ENCODE measurements at places on chromosomes 1 and 21.

DNA sequence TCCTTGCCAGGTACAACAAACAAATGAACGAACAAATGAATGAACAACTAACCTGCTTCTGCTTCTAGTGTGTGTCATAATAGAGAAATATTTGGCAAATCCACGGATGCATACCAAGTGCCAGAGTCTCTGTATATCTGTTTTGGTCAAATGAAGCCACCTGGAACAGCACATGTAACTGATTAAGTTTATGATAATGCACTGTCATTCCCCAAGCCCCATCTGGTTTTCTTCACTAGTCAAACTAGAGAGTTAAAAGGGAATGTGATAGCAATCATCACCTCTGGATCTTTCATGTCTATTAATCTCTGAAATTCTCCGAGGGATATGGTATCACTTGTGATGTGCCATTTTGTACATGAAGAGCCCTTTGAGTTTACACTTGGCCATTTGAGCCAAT lies 21.0 kb upstream of the SCAF4 start:
- no peak for DNase-seq

- DNase-seq, result peak; percentile 55
These were observed 8.1 kb upstream of the TSPAN1 start for GRCh38 chr1:46166521-46167462.

DNA sequence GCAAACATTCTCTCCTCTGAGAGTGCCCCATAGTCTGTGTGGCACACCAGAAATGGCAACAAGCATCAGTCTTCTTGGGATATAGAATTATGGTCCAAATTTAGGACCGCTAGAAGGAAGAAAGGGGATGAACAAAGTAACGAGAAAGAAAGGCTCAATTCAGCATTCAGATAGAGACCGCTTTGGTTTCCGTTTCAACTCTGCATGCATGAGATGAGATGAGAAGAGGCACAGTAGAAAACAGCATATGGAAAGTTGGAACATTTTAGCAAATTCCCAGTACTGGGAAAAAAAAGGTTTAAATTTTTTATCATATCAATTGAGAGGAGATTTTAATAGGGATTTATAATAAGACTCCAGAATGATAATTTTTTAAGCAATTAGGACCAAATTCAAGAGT lies 595.5 kb upstream of the CHRM3 start:
- DNase-seq, result no peak

GRCh38 chr1:162165528-162165927 lies 96.0 kb downstream of the NOS1AP start:
- no peak for DNase-seq

- DNase-seq, result no peak
These were observed 99.1 kb downstream of the ASTN1 start for GRCh38 chr1:177065430-177065829.

- DNase-seq, result no peak
These were observed 2.9 kb downstream of the IGSF8 start for GRCh38 chr1:160095382-160096105.

DNA sequence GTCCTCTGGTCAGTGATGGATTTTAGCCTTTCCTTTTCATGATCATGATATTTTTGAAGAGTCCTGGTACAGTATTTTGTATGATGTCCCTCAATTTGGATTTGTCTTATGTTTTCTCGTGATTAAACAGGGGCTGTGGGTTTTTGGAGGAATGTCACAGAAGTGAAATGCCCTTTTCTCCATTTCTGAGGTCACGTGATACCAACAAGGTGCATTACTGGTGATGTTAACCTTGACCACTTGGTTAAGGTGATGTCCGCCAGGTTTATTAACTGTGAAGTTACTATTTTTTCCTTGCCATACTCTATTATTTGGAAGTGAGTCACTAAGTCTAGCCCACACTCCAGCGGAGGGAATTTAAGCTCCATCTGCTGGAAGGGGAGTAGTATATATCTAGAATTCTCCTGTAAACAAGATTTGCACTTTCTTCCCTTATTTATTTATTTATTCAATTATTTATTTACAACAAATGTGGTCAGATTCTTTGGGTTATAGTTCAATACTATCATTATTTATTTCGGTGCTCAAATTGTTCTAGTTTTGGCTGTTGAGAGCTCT lies 123.4 kb downstream of the HIVEP3 start:
- DNase-seq, result no peak

- DNase-seq, result no peak
These were observed 198.2 kb downstream of the GREM2 start for GRCh38 chr1:240413732-240414131.

- DNase-seq, result no peak
These were observed 146.3 kb upstream of the DUSP10 start for GRCh38 chr1:221888218-221888617.

- DNase-seq, result no peak
These were observed 270.4 kb downstream of the PTPRU start for GRCh38 chr1:29506678-29507225.

DNA sequence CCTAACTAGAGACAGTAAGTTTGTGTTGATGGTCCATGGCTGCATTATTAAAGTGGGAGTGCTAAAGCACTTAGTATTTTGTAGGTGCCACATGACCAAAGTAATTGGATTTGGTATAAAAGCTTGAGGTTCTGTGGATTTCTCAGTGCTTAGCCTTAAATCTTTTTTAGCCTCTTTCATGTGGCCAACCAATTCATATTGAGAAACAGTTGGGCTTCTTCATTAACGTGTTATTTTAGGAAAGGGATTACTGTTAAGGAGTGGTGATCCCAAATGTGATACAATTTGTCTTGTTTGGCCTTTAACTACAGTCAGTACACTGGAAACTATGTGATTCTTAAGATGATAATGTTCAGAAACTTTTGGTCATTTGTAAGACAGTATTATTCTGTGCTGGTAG lies 25.5 kb downstream of the MAN1A2 start:
- DNase-seq, result no peak

DNA sequence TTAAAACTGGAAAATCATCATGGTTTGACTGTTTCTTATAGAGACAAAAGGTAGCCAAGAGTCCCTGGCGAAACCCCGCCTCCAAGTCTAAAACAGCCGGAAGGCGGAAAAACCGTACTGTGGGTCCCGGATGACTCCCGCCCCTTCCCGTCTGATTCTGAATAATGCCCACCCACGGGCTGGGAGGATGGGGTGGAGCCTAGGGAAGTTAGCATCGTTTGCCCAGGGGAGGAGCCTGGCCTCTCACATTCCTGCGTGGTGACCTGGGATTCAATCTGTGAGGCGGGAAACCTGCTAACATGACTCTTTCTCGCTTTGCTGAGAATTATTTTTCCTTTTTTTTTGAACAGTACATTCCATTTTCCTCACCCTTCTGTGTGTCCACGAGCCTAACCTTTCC lies 124.9 kb downstream of the KCNK1 start:
- no peak for DNase-seq

- DNase-seq, result no peak
These were observed 13.4 kb downstream of the SERINC2 start for GRCh38 chr1:31426249-31426922.

DNA sequence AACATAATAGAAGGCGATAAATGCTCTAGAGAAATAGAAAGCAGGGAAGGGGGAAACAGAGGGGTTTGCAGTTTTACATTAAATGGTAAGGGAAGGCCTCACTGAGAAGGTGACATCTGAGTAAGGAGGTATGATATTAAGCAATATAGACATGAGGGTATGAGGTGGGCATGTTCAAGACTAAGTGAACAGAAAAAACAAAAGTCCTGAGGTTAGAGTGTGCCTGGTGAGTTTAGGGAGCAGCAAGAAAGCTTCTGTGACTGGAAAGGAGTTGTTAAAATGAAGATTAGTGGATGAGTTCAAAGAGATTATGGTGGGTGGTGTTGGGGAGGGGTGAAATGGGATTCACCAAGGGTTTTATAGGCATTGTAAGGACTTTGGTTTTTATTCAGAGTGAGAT lies 8.6 kb downstream of the RPRD2 start:
- DNase-seq, result no peak

DNA sequence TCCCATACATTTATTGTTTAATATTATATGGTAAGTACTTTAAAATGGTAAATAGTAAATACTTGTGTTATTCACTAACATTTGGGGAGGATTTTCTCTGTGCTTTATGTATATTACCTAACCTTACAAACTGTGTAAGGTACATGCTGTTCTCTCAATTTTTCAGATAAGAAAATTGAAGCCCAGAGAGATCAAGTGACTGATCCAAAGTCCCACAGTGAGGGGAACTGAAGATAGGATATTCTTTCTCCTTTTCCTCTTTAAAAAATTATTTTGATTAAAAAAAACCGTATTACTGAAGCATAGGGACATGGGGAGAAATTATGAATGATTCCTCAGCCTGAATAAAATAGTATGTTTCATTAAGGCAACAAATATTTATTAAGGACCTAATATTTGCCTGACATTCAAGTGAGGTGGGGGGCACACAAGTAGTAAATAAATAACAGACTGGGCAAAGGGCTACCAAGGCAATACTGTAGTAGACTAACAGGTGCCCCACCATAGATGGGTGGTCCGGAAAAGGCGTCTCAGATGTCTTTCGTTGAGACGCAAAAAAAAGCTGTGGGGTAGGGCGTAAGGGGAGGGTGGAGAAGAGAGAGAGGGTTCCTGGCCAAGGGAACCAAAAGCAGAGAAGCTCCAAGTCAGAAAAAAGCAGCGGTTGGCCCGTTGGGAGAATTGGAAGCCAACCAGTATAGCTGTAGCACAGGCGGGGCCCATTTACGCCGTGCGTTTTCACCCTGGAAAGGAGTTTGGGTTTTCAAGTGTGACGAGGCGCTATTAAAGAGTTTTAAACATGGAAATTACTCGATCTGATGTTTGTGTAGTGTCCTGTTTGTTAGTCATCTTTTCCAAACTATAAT lies 944 bp upstream of the AGO3 start:
- DNase-seq, result peak; percentile 43

- DNase-seq, result no peak
These were observed 23.5 kb upstream of the CR2 start for GRCh38 chr1:207430602-207431001.

- no peak for DNase-seq
These were observed at the start of gene HAPLN2 for GRCh38 chr1:156618853-156619581. HAPLN2 (plus strand) TSS chr1:156619415; CDS start chr1:156623491, 4,076 bp downstream.

- no peak for DNase-seq
These were observed 47.9 kb downstream of the ASH1L start for GRCh38 chr1:155514582-155515187.

DNA sequence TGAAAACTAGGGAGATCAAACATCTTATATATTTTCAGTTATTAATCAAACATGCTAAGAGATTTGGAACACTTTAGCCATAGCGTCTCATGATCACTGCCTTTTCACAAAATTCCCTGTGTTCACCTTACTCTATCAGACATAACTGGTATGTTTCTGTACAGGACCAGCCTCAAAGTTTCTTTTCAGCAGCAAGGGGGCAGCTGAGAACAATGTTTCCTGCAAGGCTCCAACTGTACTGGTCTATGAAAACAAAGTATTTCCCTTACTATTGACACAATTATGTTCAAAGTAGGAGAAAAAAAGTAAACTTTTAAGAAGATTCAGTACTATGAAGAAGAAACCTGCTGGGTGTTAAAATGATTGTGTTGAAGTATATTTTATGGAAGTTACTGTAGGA lies 98.5 kb downstream of the ATF6 start:
- DNase-seq, result no peak

DNA sequence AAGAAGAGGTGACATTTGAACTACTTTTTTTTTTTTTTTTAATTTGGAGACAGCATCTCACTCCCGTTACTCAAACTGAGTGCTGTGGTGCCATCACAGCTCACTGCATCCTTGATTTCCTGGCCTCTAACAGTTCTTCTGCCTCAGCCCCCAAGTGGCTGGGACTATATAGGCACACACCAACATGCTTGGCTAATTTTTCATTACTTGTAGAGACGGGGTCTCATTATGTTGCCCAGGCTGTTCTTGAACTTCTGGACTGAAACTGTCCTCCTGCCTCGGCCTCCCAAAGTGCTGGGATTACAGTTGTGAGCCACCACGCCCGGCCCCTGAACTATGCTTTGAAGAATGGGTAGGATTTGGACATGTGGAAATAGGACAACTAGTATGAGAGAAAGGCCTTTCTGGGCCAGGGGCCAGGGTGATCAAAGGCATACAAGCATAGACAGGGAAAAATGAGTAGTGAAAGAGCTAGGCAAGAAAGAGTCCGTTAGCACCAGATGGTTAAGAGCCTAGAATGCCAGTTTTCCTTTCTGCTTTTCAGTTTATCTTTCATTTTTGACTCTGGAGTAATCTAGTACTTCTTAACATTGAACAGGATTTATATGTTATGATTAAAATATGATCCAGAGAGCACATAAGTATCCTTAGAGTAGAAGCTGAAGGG lies 6.3 kb downstream of the RABGAP1L start:
- DNase-seq, result no peak

DNA sequence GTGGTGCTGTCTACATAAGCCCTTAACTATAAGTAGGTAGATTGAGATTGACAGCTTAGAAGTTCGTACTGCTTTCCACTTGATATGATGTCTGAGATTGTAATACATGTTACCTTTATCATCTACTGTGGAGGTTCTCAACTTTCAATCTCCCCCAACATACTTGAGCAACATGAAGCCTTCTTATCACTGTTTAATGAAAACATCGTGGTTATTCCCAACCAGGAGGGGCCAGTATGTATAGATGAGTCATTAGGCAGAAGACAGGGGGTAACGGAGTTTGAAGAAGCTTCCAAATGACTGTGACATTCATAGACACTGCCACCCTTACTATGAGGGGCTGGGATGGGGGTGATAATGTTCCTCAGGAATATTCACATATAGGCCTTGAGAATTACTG lies 36.0 kb downstream of the CENPF start:
- no peak for DNase-seq

DNA sequence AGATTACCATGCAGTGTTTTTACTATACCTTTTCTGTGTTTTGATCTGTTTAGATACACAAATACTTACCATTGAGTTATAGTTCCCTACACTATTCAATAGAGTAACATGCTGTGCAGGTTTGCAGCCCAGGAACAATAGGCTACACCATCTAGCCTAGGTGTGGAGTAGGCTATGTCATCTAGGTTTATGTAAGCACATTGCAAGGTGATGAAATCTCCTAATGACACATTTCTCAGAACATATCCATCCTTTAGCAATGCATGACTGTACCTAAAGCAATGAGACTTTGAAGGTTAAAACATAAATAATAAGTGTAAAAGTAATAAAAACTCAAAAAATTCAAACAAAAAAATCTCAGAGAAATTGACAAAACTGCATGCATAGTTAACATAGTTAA lies 358.6 kb downstream of the USH2A start:
- DNase-seq, result no peak

- DNase-seq, result no peak
These were observed 82.4 kb downstream of the PBX1 start for GRCh38 chr1:164641353-164641730.

- DNase-seq, result no peak
These were observed 88.4 kb downstream of the DYRK1A start for GRCh38 chr21:37454869-37455503.

DNA sequence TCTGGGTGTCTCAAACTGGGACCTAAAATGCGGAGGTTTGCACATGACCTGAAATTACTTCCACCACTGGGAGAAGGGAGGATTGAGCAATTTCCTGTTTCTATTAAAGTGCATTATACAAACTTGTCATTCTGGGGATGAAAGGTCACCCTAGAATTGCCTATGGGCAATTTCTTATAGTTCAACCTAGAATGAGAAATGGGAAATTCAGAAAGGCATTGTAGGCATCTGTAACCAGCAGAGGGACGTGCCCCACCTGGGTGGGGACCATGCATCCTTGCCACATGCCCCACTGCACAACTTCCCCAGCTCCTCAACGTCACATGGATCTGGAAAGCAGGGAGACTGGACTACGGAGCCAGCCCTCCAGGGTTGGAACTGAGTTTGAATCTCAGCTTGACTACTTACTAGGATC lies 47.0 kb downstream of the MRPL39 start:
- DNase-seq, result peak; percentile 57

GRCh38 chr21:37338671-37339551 lies 27.7 kb upstream of the DYRK1A start:
- no peak for DNase-seq

- DNase-seq, result no peak
These were observed 130.8 kb downstream of the HMCN1 start for GRCh38 chr1:185864889-185865517.

Measured in stimulated activated naive CD8-positive, alpha-beta T cell treated with anti-CD3 and anti-CD28 coated beads, Interleukin-15, Interleukin-2, amounts not matched to agents 100 U/mL and 50 U/mL, for 24 hours (primary cell).